Activated CD4-positive, CD25-positive, alpha-beta regulatory T cell treated with anti-CD3 and anti-CD28 coated beads, Interleukin-2, amount 50 U/mL, for 72 hours (primary cell): ENCODE measurements at places on chromosomes 2 and 18.

DNA sequence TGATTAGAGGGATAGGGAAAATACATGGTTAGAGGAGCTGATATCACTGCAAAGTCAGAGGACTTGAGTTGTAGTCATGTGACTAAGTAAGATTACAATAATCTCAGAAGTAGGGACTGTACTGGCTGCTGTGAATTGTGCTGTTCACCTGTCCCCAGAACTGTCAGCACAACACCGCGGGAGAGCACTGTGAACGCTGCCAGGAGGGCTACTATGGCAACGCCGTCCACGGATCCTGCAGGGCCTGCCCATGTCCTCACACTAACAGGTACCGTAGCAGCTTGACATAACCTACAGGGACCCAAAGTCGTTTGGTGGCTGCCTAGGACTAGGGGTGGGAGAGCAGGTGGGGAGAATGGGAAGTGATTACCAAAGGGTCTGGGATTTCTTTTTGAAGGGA is 132.8 kb upstream of the TTC39C start:
- DNase-seq: no peak

GRCh38 chr2:230043461-230043860 is 25.3 kb downstream of the SLC16A14 start:
- DNase-seq: no peak

DNA sequence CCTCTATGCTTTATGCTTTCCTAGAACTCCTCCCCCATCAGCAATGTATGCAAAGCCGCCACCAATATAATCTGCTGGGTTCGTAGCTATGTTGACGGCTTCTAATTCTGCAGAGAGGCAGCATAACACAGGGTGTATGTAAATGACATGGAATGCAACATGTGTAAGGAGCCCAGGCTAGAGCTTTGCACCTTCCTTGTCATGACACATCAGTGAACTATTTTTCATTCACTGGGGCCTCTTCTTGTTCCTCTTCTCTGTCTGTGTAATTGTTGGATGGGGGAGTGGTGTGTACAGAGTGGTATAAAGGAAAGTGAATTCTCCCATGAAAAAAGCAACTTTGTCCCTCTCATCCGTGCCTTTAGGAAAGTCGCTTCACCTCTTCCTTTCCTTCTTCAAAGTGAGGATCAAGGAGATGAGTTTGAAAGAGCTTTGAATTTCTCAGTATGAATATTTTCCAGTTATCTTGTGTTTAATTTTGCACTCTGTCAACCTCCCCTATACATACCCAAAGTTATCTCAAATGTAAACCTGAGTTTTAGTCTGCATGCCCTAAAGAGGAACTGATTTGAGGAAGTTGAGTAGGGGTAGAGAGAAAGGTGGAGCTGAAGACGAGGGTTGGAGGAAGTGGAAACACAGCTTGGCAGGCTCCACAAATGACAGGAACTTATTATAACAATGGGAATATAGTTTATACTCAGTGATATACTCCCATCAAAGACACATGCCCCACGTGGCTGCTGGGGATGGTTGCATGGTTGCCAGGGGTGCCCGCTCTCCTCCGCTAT is 74.9 kb upstream of the ARL4C start:
- DNase-seq: no peak

GRCh38 chr18:30971338-30971956 is 71.1 kb downstream of the DSC3 start:
- no peak for DNase-seq

- no peak for DNase-seq
These were observed 57.1 kb upstream of the PKDCC start for GRCh38 chr2:41990688-41991087.

DNA sequence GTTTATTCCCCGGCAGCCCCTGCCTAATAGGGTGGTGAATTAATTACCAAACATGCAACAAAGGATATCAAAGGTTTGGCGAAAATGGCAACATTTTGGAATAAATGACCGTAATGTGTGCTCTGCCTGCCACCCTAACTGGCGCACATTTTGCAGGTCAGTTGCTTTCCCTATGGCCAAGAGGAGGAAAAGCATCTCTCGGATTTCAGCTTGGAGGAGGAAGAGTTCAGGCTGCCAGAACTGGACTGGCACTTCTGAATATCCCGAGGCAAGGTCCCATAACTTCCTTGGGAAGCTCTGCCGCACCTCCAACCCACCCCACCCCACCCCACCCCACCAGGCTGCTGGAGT is 37.1 kb downstream of the SLC25A52 start:
- DNase-seq: no peak

- DNase-seq: no peak
These were observed 131.5 kb downstream of the PRKCE start for GRCh38 chr2:45782986-45783385.

- no peak for DNase-seq
These were observed 267.2 kb downstream of the EPHA4 start for GRCh38 chr2:221304916-221305315.

DNA sequence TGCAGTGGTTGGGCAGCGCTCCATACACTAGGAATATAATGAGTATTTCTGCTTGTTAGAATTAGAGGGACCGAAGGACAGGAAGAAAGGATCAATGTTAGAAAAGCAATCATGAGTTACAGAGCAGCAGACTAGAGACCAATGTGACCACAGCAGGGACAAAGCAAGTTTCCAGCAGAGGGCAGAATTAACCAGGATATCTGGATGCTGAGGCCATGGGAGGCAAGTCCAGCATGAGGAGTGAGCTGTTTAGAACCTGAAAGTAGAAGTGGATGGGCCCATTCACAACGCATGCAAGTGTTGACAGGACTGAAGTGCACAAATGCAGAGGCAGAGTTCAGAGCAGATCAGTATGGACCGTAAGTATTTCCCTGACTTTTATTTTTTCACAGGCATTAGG is 910.4 kb upstream of the GYPC start:
- DNase-seq: no peak

GRCh38 chr2:64876137-64876647 is 113.0 kb upstream of the SLC1A4 start:
- no peak for DNase-seq

DNA sequence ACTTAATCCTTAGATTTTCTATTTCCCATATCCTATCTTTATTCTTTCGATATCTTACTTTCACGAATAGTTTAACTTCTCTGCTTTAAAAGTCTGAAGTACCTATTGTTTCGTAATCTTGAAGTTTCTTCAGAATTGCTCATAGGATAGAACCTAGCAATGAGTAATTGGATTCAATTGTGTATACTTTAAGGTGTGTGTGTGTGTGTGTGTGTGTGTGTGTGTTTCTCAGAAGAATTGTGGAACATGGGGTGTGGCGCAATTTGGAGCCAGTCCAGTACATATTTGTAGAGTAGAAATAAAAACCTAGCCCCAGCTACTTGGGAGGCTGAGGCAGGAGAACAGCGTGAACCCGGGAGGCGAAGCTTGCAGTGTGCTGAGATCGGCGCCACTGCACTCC is 897.6 kb downstream of the BCL11A start:
- DNase-seq: no peak

DNA sequence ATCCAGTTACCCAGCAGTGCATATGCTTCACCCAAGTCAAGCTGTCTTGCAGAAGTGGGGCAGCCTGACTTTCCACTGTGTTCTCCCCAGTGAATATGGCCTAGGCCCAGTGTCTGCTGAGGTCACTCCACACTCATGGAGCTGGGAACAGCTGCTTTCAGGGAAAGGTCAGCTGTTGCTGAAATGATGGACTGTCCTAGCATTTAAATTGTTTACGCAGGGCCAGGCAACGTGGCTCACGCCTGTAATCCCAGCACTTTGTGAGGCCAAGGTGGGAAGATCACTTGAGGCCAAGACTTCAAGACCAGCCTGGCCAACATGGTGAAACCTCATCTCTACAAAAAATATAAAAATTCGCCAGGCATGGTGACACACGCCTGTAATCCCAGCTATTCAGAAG is 86.5 kb downstream of the LIPG start:
- DNase-seq: no peak

GRCh38 chr2:158668001-158668765 is 126.9 kb upstream of the DAPL1 start:
- DNase-seq: no peak

- DNase-seq: no peak
These were observed 443.4 kb downstream of the ZNF516 start for GRCh38 chr18:76051396-76052226.

- no peak for DNase-seq
These were observed 68.4 kb upstream of the CTDP1 start for GRCh38 chr18:79611040-79611681.

DNA sequence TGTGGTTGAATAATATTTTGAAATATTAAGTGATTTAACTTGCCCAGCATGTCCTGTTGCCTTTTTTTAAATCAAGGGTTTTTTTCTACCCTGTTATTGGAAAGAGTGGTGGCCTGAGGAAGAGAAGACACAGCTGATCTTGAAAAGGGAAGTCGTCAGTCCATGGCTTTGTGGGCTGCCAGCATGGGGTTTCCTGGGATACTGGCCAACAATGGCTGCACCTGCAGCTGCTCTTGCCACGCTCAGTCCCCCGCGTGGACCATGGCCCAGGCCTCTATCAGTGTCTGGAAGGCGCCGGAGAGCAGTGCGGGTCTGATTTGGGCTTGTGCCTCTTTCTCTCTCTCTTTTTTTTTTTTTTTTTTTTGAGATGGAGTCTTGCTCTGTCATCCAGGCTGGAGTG is 99.3 kb downstream of the ASB1 start:
- no peak for DNase-seq

DNA sequence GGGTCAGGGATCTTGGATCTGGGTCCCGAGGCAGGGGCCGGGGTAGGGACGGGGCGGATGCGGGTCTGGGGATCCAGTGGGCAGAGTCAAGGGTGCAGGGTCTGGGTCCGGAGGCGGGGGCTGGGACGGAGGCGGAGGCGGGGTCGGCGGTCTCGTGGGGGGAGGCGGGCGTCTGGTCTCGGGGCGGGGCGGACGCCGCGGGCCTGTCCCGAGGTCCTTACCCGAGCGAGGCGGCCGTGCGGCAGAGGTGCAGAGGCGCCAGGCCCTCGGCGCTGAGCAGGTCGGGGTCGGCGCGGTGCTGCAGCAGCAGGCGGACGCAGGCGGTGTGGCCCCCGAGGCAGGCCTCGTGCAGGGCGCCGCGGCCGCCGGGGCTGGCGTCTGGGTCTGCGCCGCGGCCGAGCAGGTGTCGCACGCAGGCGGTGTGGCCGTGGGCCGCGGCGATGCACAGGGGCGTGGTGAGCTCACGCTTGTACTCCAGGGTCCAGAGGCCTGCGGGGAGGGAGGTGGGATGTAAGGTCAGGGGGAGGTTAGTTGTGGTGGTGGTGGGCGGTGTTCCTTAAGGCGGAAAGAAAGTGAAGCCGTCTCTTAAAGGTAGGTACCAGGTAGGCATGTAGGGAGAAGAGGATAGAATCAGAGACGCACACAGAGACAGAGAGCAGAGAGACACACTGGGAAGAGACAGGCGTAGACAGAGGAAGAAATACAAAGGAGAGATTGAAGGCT is 26.6 kb downstream of the ASB18 start:
- DNase-seq: no peak

DNA sequence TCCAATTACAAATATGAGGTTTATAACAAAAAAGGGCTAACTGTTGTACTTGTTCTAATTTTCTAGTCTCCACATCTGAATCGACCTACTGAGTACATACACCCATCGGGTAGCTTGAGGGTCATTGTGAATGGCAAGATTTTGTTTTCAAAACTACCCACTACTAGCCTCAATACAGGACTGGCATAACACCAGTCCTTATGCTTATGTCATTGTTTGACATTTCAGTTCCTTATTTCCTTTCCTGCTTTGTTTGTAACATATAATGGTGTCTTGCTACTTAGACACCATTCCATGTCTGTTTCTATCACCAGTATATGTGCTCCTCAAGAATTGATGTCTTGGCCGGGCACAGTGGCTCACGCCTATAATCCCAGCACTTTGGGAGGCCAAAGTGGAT is 86.0 kb downstream of the EPHA4 start:
- no peak for DNase-seq

GRCh38 chr2:10019174-10019573 is 24.2 kb upstream of the KLF11 start:
- no peak for DNase-seq

GRCh38 chr2:139142252-139142880 is 362.2 kb upstream of the NXPH2 start:
- DNase-seq: no peak

DNA sequence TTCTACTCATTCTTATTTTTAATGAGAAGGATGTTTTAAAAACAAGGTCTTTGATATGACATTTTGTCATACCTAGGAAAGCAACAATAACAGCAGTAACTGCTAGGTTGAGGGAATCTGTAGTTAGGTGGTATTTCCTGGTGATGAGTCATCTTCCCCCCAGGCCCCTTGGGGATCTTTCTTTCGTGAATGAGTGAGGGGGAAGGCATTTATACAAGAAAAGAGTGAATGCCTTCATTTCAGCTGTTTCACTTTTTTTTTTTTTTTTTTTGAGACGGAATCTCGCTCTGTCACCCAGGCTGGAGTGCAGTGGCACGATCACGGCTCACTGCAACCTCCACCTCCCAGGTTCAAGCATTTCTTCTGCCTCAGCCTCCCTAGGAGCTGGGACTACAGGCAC is 108.6 kb downstream of the MAP4K4 start:
- no peak for DNase-seq

GRCh38 chr2:81672516-81672915 is 1368.0 kb upstream of the LRRTM1 start:
- no peak for DNase-seq

GRCh38 chr2:119112230-119112629 is 46.3 kb downstream of the C1QL2 start:
- DNase-seq: no peak

GRCh38 chr18:57439985-57440330 is 4.8 kb downstream of the ONECUT2 start:
- DNase-seq: no peak

DNA sequence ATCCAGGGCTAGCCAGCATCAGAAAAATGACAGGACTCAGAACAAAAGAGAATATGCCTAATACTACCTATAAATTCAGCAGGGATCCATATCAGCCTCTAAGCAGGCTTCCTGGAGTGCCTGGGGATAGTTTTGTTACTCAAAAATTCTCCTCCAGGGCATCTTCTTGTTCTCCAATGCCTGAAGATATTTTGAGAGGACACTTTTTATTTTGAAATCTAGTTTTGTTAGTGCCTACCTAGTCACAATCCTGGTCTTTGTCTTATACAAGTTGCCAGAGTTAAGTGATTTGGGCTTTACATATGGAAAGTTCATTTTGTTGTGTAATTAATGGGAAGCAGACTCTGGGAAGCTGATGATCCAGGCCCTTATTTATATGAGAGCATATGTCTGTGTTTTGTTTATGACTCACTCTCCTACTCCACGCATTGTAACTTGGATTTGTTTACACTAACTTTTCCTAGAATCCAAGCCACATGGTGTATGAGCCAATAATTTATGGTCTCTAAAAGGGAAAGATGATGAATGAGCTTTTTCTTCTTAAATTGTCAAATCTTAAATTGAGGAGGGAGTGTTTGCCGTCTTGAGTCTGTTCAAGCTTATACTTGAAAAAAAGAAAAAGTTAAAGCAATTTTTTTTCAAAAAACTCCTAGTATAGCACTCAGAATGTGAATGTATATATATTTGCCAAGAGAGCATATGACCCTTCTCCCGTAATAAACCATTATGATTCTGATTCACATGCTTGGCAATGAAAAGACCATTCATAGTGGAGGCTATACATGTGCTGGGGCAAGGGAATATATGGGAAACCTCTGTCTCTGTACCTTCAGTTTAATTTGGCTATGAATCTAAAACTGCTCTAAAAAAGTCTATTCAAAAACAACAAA is 370.3 kb downstream of the SETBP1 start:
- DNase-seq: no peak
